ENCODE measurements at places on chromosomes 7 and 10.

DNA sequence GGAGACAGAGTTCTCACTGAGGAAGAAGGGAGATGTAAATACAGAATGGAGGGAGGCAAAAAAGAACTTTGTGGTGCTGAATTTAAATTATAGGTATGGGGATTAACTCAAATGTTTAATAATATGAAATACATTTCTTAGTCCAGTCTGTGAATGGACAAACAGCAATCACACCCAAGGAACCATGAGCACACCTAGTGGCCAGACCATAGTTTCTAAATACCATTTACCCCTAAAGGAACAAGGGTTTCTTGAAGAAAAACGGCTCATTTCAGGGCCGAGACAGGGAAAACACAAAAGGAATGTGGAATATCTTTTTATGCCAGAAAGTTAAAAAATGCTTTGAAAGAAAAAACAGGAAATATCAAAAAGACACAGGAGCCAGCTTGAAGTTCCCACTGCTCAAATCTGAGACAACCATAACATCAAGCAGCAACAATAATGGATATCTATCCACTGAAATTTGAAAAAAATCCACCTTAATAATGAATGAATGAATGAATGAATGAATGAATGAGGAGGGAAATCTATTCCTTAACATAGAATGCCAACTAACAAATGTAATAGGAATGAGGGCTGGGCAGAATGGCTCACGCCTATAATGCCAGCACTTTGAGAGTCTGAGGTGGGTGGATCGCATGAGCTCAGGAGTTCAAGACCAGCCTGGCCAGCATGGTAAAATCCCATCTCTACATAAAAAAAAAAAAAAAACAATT lies 8.6 kb downstream of the IPMK start:
- DNase-seq, result no peak

- no peak for DNase-seq
These were observed 42.1 kb downstream of the NOD1 start for GRCh38 chr7:30436518-30436917.

DNA sequence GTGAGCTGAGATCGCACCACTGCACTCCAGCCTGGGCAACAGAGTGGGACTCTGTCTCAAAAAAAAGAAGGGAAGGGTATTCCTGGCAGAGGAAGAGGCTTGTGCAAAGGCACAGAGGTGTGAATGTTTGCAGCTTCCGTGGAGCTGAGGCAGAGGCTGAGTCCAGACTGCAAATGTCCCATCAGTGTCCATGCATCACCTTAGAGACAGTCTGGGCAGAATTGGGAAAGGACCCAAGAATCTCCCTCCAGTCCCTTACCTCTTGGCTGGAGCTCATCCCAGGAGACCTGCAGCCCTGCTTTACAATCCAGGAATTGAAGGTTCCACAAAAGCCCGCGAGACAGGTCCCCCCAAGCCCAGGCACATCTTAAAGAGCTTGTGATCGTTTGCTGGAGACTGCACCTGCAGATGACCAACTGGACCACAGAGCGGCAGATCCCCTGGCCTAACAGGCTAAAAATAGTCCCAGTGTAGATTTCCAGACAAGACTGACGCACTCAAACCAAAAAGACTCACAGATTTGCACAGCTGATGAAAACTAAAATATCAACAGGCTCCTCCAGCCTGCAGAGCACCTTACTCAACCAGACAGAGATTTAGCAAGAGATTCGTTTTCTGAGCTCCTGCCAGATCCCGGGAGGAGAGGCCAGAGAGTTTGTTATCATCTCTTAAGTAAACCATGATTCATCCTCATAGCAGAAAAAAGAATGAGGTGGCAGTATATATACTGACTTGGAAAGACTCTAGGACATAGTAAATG lies 22.9 kb upstream of the NANOS1 start:
- DNase-seq, result peak; percentile 97

- no peak for DNase-seq
These were observed 80.0 kb downstream of the NKX6-2 start for GRCh38 chr10:132705943-132706342.

- peak; percentile 95 for DNase-seq
These were observed 90.8 kb downstream of the CHN2 start for GRCh38 chr7:29285444-29285793.

DNA sequence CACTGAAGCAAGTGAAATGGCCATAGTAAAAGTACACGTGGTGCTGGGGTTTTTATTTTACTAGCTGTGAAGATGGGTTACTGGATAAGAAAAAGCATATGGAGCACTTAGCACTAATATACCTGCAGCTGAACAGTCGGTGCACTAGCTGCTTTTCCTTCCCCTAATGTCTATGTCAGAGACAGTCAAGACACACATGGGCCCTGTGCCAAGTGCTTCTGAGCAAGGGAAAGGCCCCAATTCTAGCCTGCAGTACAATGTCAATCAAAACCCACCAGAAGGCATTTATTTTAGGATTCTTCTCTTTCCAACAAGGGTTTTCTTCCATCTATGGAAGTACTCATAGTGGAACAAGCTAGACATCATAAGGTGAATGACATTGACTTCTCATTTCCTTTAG lies 716.7 kb downstream of the CCSER2 start:
- no peak for DNase-seq

GRCh38 chr10:78551184-78552005 lies 517.4 kb upstream of the ZMIZ1 start:
- no peak for DNase-seq

GRCh38 chr7:121505021-121505420 lies 108.9 kb upstream of the FAM3C start:
- DNase-seq, result peak; percentile 61

- DNase-seq, result peak; percentile 13
These were observed 232.0 kb upstream of the CELF2 start for GRCh38 chr10:10785627-10786026.

- DNase-seq, result no peak
These were observed 421.6 kb downstream of the PAXIP1 start for GRCh38 chr7:154581251-154581890.

DNA sequence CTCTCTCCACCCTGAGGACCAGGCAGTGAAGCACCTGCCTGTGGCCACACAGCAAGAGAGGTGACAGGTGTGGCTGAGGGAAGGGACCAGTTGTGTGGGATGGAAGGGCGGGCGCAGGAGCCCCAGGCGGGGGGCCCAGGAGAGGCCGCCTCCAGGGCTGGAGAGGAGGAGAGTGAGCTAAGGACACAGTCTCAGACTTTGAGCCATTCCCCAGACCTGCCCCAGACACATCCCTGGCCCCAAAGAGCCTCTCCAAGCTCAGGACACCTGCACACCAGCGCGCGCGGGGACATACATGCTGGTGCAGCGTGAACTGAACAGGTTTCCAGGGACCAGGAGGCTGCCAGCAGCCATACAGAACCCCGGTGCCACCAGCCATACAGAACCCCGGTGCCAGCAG lies 237.3 kb downstream of the MAD1L1 start:
- no peak for DNase-seq

DNA sequence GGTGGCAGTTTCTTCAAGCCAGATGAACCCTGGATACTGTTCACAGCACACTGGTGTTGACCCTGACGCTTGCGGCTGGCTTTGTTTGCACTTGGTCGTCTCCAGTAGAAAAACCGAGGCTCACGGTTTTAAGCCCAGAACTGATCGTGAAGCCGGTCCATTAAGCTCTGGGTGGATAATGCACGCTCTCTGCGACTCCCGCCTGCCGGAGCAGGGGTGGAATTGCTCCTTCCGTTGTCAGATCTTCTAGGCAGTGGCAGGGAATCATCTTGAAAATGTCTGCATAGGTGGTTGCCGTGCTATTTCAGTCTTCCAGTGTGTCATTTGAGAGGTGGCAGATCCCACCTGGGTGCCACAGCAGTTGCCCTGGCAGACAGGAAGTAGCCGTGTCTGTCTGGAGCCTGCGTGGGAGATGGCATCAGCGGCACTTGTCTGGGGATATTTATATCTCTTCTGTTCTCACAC lies 35.9 kb upstream of the AP5Z1 start:
- no peak for DNase-seq

All from M059J (cell line).